ENCODE measurements at places on chromosomes 4 and X. TPM values are rescaled to one million over a fixed set of nuclear protein-coding genes. Genes with fewer than 3 reads are reported as not detected.

GRCh38 chrX:130415201-130415600, 13.4 kb downstream of the RBMX2 start:
- DNase-seq = no peak

- DNase-seq = no peak
Measured at GRCh38 chr4:152620915-152621314, 58.9 kb downstream of the TMEM154 start.

DNA sequence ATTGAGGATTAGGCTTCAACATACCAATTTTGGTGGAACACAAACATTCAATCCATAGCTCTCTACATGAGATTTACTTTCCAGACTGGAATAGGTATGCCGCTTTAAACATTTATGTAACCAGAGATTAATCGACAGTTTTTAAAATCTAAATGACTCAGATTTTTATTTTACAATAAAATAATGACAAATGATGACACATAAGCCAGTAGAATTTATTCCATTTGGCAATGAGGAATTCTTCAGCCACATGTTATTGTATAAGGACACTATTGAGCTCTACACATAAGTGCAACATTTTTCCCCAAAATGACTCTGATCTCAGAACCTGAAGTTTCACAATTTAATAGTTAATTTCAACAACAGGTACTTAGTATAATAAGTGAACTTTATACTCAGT, 227.0 kb upstream of the PRPS2 start:
- no peak for DNase-seq

- DNase-seq = no peak
Measured at GRCh38 chr4:184503869-184504300, 29.5 kb upstream of the IRF2 start.

DNA sequence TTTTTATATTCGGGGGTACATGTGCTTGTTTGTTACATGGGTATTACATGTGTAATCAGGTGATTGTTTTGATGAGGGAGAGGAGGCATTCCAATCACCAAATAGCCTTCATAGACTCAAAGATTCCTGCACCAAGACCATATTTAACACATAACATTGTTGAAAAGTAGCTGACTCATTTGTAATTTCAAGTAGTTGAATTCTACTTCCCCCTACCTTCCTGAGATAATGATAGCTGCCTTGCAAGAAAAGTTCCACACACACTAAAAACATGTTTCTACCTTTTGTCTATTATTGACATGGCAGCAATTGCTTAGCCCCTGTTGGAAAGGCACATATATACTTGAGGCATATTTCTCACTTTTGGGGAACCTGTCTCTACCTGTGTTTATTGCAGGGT, 16.1 kb downstream of the PGAM4 start:
- no peak for DNase-seq

- no peak for DNase-seq
Measured at GRCh38 chr4:77074381-77074831, 1.4 kb downstream of the CCNI start.

GRCh38 chr4:100117750-100118149, 72.5 kb downstream of the DDIT4L start:
- DNase-seq = no peak

DNA sequence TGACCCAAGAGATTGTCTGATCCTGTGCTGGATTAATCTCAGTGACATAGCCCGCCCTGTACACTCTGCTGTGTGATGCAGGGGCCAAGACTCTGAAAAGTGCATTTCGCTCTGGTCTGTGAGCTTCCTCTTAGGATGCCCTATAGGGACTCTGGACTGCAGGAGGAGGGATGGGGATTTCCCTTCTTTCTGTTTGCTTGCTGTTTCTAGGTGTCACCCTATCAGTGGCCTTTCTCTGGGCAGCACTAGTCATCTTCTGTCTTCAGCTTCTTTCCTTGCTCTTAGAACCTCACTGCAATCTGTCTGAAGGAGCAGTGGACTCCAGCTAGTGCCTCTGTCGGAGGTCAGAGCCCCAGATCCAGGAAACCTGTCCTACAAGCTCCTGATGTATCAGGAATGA, 34.5 kb upstream of the SCRG1 start:
- no peak for DNase-seq

GRCh38 chrX:150324035-150324728, 38.9 kb upstream of the MAMLD1 start:
- no peak for DNase-seq

GRCh38 chr4:25320773-25321172, 8.2 kb downstream of the ZCCHC4 start:
- no peak for DNase-seq

GRCh38 chr4:22941688-22942375, 249.1 kb downstream of the GBA3 start:
- no peak for DNase-seq

DNA sequence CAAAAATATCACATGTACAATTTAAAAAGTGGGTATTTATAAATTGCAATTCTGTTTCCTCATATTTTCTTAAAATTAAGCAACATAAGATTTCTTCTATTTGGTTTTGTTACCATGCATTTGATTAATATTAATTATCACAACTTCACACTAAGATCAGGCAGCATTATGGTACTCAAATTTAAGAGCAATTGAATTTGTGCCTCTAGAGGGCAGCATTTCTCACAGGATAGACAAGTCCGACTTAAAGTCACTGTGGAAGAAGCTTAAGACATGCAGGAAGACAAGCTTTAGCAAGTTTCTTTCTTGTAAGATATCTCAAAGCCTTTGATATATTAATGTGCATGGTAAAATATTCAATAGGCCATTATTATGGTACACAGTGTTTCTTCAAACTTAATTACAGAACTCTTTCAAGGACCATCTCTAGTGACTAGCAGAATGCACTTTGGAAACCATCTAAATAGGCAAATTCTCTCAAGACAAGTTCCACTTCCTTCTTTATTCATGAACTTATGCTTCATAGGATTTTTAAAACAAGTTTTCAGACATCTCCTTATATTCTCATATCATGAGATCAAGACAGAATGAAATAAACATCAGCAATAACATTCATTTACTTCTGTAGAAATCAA, 35.0 kb downstream of the FBXW7 start:
- DNase-seq = peak; percentile 51

GRCh38 chrX:42797651-42798269, 19.8 kb upstream of the PPP1R2C start:
- no peak for DNase-seq

Gene TADA2B
- polyA plus RNA-seq = 3.6 TPM
